ENCODE measurements at places on chromosomes 5 and 9. TPM values are rescaled to one million over a fixed set of nuclear protein-coding genes. Genes with fewer than 3 reads are reported as not detected.

GRCh38 chr9:92746567-92747458, 17.8 kb downstream of the BICD2 start:
- H3K36me3 ChIP-seq, result no peaks in the 10 kb centered on the region
- peaks cover 34% of the 10 kb centered on the region for H3K4me1 ChIP-seq
- no peak overlapping the region for H3K4me3 ChIP-seq
- H3K27me3 ChIP-seq, result no peaks in the 10 kb centered on the region
- DNase-seq, result no peak
- H3K27ac ChIP-seq, result no peak overlapping the region

DNA sequence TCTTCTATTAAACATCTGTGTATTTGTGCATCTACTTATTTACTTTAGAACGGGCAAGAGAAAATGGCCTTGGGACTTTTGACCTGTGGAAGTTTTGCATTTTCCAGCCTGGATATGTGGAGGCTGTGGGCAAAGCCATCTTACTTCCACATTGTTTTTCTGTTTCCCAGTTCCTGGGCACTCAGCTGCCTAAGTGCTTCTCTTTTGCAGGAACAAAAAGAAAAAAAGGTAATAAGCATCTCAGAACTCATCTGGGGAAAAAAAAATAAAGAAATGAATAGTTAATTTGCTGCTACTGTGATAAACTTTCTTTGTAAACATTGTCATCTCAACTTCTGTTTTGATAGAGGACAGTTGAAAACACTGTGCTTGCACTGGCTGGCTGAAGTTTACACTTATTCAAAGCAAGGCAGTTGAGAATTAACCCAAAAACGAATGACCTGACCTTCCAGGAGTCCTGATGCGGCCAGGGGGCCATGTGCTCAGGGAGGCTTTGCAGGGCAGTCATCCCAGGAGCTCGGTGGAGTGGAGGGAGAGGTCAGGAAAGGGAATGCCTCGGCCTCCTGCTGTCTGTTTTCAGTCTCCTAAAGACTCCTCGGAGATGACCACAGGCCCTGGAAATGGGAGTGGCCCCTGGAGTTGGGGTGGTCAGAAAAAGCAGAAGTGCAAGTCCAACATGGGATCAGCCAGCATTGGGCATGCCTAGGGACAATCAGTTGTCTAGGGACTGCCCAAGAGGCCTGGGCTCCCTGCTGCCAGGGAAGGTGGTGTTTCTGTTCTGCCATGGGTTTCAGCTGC, 75.5 kb downstream of the RAI14 start:
- H3K27me3 ChIP-seq, result peaks cover 4% of the 10 kb centered on the region
- no peak for DNase-seq
- no peak overlapping the region for H3K27ac ChIP-seq
- H3K36me3 ChIP-seq, result no peaks in the 10 kb centered on the region
- H3K4me3 ChIP-seq, result no peak overlapping the region

DNA sequence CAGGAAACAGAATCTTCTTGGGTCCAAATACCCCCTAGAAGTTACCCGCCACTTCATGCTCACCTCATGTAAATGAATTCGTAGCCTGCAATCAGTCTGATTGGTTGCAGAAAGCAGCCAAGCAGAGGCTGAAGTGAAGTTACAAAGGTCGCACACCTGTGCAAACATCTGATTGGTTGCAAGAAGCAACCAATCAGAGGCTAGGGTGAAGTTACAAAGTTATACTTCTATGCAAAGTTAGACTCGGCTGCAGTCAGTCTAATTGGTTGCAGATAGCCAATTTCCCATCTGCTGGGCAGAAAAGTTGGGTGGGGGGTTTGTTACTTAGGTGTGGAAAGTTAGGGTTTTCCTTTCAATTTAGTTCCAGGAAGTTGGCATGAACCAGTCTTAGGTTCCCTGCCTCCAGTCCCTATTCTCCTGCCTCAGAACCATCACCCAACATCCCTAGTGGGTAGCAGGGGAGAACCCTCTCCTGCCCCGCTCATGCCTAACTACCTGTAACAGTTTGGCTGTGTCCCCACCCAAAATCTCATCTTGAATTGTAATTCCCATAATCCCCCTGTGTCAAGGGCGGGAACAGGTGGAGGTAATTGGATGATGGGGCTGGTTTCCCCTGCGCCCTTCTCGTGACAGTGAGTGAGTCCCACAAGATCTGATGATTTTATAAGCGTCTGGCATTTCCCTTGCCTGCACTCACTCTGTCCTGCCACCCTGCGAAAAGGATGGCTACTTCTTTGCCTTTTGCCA, 1.2 kb upstream of the RUSC2 start:
- no peaks in the 10 kb centered on the region for H3K36me3 ChIP-seq
- H3K4me3 ChIP-seq, result peak overlapping the region; percentile 59
- H3K27me3 ChIP-seq, result peaks cover 14% of the 10 kb centered on the region
- peak overlapping the region; percentile 10 for H3K27ac ChIP-seq

DNA sequence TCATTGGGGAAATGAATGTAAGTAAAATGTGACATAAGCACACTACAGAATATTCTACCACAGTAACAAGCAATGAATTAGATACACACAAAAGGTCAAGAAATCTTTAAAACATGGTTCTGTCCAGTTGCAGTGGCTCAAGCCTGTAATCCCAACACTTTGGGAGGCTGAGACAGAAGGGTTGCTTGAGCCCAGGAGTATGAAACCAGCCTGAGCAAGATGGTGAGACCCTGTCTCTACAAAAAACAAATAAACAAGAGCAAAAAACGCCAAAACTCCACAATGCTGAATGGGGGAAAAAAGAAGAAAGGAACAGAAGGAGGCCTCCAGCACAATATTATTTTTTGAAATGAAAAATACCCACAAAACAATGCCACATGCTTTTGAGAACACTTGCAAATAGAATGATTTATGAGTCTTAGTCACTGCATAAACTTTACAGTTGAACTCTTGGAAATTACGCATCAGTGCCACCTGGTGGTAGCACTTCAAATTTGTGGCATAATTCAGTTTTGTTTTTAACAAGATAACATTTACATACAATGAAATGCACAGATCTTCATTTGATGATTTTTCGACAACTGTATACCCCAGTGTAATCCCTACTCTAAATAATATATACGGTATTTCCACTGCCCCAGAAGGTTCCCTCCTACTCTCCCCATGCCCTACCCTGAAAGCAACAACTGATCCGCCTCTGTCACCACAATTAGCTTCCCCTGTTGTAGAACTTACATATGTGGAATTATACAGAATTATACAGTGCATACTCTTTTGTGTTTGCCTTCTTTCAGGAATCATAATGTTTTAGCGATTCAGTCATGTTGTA, 14.4 kb upstream of the SPINK4 start:
- peaks cover 32% of the 10 kb centered on the region for H3K4me1 ChIP-seq
- H3K27ac ChIP-seq, result peak overlapping the region; percentile 82
- peak; percentile 84 for DNase-seq
- H3K27me3 ChIP-seq, result no peaks in the 10 kb centered on the region
- H3K4me3 ChIP-seq, result no peak overlapping the region
- no peaks in the 10 kb centered on the region for H3K36me3 ChIP-seq

DNA sequence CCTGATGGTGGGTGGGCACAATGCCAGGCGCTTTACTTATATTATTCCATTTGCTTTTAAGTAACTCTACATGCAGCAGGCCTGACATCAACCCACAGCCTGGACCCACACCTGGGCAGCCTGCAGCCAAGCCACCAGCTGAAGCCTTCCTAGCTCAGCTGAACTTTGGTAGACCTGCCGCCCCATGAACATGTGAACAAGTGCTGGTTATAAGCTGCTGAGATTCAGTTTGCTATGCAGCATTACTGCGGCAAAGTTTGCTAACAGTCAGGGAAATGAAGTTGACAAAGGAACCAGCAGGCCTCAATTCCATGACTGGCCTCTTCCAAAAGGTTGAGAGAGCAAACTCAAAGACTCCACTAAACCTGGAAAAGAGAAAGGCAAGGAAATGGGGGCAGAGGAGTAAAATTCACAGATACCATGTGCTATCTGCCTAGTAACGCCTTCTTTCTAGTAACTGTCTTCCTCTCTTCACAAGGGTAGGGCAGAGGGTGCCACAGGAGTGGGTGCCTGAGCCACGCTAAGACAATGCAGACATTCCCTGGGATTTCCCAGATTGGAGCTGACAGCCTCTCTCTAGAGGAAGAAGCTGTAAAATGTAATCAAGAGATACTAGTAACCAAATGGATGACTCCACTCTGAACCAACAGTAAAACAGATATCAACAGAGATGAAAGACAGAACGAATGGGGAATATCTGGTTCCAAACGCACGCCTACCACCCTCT, 2.9 kb downstream of the BOD1 start:
- no peaks in the 10 kb centered on the region for H3K27me3 ChIP-seq
- DNase-seq, result no peak
- no peak overlapping the region for H3K4me3 ChIP-seq
- peaks cover 42% of the 10 kb centered on the region for H3K4me1 ChIP-seq
- H3K27ac ChIP-seq, result no peak overlapping the region
- peaks cover 32% of the 10 kb centered on the region for H3K36me3 ChIP-seq

DNA sequence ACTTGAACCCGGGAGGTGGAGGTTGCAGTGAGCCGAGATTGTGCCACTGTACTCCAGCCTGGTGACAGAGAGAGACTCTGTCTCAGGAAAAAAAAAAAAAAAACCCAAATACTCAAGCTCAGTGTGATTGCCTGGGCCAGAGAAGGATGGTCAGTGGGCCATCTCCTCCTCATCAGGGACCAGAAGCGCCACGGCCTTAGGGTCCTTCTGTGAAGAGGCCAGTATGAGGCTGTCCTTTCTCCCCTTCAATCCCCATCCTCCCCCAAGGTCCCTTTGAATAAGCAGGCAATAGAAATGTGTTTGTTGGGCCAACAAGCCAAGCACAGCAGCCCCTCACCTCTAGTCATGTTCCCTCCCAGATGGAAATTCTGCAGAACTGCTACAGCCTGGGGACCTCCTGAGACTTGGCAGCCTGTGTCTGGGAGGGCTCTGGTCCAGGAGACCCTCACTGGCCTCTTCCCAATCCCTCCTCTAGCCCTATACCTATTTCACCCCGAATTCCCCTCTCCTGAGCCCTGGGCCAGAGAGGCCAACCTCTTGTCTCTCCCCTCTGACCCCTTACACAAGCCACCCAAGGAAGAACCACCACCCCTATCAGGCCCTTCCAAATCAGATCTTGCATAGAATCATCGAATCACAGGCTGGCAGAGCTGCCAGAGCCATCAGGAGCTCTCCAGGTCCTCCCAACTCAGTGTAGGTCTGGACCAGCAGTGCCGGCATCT, 1.0 kb downstream of the CSF1R start:
- no peak overlapping the region for H3K4me3 ChIP-seq
- H3K4me1 ChIP-seq, result no peaks in the 10 kb centered on the region
- no peaks in the 10 kb centered on the region for H3K36me3 ChIP-seq
- no peak overlapping the region for H3K27ac ChIP-seq
- peak; percentile 2 for DNase-seq
- H3K27me3 ChIP-seq, result peaks cover 54% of the 10 kb centered on the region

GRCh38 chr9:26727471-26727870, 165.1 kb downstream of the CAAP1 start:
- DNase-seq, result no peak
- no peaks in the 10 kb centered on the region for H3K4me1 ChIP-seq
- no peak overlapping the region for H3K27ac ChIP-seq
- peaks cover 4% of the 10 kb centered on the region for H3K27me3 ChIP-seq
- H3K4me3 ChIP-seq, result no peak overlapping the region

GRCh38 chr5:132203464-132203818, 24.2 kb downstream of the P4HA2 start:
- no peaks in the 10 kb centered on the region for H3K36me3 ChIP-seq
- H3K4me3 ChIP-seq, result no peak overlapping the region
- peaks cover 5% of the 10 kb centered on the region for H3K27me3 ChIP-seq
- no peak for DNase-seq

DNA sequence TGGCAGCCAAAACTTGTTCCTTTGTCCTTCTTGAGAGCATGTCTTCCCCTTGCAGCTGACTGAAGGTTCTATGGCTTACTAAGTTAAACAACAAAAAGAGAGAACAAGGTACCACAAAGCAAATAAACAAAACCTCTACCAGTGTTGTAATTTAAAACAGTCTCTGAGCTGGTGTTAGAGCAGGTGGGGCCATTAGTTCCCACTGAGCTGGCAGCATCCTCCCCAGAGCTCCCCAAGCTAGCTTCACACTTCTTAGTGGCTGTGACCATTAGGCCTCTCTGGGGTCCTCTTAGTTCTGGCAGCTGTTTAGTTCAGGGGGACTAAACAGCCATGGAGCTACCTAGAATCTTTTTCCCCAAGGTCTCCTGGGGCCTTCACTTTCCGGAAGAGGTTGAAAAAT, 128.6 kb upstream of the ELL2 start:
- no peak for DNase-seq
- H3K4me3 ChIP-seq, result no peak overlapping the region
- H3K4me1 ChIP-seq, result peaks cover 2% of the 10 kb centered on the region
- H3K27ac ChIP-seq, result no peak overlapping the region
- no peaks in the 10 kb centered on the region for H3K27me3 ChIP-seq

DNA sequence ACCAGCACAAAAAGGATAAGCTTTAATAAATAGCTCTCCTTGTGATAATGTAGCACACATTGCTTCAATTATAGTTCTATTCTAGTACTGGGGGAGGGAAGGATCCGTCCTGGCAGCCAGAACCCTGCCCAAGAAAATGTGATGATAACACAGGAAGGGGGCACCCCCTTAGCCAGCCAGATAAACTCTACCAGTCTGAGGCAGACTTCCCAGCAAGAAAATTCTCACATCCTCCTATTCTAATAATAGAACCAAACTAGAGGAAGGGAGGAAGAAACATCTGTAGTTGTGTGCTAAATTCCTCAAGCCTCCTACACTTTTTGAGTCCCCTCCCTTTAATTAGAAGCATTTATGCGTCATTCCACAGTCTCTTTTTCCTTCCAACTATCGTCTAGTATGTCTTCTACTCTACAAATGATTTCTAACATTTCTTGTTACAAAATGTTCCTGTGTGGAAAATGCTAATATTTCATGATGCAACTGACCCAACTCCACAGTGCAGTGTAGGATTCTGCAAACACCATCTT, 261.0 kb downstream of the SEMA5A start:
- no peaks in the 10 kb centered on the region for H3K36me3 ChIP-seq
- H3K27me3 ChIP-seq, result no peaks in the 10 kb centered on the region
- H3K27ac ChIP-seq, result no peak overlapping the region
- H3K4me1 ChIP-seq, result no peaks in the 10 kb centered on the region

DNA sequence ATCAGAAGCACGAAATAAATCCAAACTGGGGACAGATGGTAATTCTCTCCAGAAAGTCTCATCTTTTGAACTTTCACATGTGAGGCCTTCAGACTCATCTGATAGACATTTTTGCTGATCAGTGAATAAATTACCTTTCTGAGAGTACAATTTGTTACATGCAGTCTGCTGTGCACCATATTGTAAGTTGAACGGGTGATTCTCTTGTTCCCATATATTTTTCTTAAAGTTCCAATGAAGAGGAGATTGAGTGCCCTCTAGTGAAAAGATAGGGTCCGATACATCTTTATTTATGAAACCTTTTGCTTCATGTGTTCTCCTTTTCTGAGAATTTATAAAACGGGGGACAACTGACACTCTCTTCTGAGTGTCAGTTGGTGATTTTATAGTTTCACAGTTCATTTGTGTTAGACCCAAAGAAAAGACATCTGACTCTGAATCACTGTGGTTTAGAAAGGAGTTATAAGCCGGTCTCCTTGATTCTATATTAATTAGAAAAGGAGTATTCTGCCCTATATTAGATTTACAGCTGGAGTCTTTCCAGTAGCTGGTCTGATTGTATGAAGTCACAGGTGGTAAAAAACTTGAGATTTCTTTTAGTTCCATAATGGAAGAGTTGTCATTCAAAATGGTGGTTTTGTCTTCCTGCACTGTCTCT, 30.4 kb downstream of the GNG10 start:
- no peaks in the 10 kb centered on the region for H3K27me3 ChIP-seq
- no peak overlapping the region for H3K27ac ChIP-seq
- DNase-seq, result no peak
- H3K4me3 ChIP-seq, result no peak overlapping the region
- peaks cover 5% of the 10 kb centered on the region for H3K4me1 ChIP-seq

Gene FOXD4L4
- total RNA-seq, result 0.37 TPM

Gene RNF183
- total RNA-seq, result not detected

Gene AGXT2
- total RNA-seq, result not detected

Gene TRIM23
- 9.6 TPM for total RNA-seq

Data from activated CD4-positive, alpha-beta T cell treated with anti-CD3 and anti-CD28 coated beads, Interleukin-2, amount 10 ng/mL, durations not matched to agents 7 days and 5 days (primary cell).